Activated CD8-positive, alpha-beta memory T cell treated with anti-CD3 and anti-CD28 coated beads for 24 hours (primary cell): ENCODE measurements at places on chromosomes 2 and 18.

GRCh38 chr2:148027822-148028221, 6.9 kb downstream of the MBD5 start:
- DNase-seq, result no peak

- no peak for DNase-seq
These were observed 207.5 kb downstream of the LRRTM4 start for GRCh38 chr2:77314721-77315120.

DNA sequence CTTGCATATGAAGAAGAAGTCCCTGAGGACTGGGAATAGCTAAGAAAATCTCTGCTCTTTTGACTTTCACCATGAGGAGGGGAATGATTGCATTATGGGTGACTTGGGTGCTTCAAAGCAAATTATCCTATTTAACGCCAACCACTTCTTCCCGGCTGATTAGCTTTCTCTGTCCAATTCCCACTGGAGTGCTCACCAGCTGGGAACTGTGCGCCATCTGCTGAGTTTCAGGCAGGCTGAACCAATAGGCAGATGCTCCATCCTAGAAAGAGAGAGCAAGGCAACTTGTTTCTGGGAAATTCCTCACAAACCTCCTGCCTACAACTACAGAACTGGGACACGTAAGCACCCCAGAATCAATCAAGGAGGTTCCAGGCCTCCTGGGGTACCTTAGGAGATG, 49.4 kb downstream of the POLE4 start:
- DNase-seq, result no peak

DNA sequence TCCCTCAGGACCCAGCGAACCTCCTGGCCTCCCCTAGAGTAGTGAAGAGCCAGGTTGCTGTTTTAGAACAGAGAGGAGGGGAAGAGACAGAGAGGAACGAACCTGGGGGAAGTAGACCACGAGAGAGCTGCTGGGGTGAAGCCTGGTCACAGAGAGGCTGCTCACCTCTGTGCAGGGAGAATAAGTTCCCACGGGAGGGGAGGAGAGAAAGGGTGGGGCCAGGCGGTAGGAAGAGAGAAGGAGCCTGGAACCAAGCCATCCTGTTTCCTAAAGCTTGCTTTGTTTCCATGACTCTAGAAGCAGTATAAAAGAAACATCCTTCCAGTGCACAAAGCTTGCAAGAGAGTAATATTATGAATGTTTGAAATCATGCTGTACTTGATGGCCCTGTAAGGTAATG, 147.9 kb downstream of the MYT1L start:
- DNase-seq, result no peak

DNA sequence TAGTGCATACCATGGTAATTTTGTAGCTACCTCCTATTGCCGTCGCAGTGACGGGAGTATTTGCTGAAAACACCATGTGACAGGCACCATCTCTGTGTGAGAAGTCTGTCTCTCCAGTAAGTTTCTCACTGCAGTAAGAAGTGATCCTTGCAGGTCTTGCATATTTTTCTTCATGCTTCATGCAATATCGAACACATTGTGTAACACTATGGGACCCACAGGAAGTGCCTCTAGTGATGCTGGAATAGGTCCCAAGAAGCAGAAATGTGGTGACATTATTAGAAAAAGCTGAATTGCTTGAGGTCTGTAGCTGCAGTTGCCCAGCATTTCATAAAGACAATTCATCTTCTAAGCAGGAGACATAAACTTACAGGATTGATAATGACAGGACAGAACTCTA, 167.6 kb downstream of the DCDC2C start:
- DNase-seq, result no peak

DNA sequence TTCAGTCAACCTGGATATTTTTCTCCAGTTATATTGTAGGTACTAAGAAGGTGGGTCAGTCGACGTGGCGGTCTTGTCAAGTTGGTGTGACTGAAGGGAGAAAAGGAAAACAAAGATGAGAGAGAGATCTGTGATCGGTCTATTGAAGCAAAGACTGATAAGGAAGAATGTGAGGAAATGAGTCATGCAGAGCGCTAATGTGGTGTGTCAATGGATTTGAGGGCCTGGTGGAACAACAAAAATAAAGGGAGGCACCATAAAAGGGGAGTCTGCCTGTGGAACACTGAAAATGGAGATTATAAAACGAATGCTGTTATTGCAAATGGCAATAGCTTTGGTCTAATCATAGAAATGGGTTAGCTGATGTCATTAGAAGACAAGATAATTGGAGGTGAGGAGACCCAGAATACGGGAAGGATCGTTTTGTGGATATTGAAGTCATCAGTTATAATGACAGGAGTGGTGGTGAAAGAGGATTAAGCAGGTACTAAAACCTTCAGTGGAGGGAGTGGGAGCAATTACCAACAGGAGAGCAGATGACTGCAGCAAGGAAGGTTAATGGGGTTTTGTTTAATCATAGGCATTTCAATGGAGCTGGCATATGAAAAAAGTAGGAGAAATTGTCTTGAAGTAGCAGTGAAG, 599.1 kb upstream of the FSHR start:
- DNase-seq, result no peak

- no peak for DNase-seq
These were observed 49.7 kb upstream of the ST3GAL5 start for GRCh38 chr2:85938456-85938855.

DNA sequence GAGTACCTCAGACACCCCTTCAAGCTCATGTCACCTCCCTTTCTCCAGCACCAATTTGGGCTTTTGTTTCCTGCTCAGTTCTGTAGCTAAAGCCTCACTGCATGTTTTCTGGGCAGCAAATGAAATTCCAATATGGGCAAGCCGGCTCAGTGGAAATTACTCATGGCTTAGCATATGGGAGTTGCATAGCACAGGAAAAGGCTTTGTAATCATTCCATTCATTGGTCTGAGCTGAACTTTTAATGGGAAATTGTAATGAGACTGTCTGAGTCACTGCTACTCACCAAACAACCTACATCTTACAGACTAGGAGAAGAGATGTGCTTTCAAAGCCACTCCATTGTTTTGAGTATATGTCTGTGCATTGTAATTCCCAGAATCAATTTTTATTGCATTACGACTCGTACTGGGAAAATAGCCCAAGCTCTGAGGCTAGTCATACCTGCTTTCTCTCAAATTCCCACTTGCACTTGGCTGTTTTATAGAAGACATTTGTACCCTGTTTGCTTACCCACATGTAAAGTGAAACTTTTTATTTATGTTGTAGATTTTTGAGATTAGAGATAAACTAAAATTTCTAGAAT, 139.5 kb upstream of the LRATD1 start:
- DNase-seq, result no peak

- DNase-seq, result no peak
These were observed 66.5 kb upstream of the SKOR2 start for GRCh38 chr18:47317824-47318508.

- DNase-seq, result no peak
These were observed 308.8 kb downstream of the DCDC2C start for GRCh38 chr2:4012197-4012596.

GRCh38 chr18:3148930-3149535, 70.7 kb downstream of the MYOM1 start:
- DNase-seq, result no peak

- DNase-seq, result no peak
These were observed 16.0 kb upstream of the TBR1 start for GRCh38 chr2:161400076-161400475.

GRCh38 chr2:170501421-170502043, 213.6 kb upstream of the SP5 start:
- no peak for DNase-seq

- DNase-seq, result no peak
These were observed 52.6 kb upstream of the HS6ST1 start for GRCh38 chr2:128371248-128371630.

- DNase-seq, result no peak
These were observed 385.7 kb downstream of the MBD2 start for GRCh38 chr18:53838746-53839145.

DNA sequence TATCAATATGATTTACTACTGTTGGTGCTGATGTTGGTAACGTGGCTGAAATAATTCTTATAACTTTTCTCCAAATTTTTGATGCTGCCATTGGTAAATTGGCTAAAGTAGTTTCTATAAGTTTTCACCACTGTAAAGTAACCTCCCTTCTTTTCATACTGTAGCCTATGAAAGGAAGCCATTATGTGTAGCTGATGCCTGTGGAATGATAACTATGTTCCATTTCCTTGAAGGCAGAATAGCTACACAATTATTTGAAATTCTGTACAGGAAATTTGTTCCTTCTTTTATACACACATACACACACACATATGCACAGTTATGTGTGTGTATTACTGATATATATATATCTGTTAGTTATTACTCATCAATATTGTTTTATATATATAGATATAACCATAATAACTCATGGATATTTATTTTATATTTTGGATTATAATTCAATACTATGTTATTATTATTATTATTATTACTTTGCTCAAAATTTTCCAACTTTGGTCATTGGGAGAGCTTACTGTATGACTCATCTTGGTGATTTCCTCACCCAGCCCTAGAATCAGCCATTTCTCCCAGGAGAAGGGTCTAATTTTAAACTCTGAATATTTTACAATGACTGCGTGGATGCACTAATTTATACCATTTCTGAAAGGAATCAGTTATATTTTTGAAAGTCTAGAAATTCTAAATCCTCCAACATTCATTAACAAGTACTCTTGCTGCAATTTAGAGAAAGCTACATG, 1677.7 kb downstream of the SUCLG1 start:
- DNase-seq, result no peak

- DNase-seq, result no peak
These were observed 323.2 kb upstream of the MEX3C start for GRCh38 chr18:51520676-51521180.

DNA sequence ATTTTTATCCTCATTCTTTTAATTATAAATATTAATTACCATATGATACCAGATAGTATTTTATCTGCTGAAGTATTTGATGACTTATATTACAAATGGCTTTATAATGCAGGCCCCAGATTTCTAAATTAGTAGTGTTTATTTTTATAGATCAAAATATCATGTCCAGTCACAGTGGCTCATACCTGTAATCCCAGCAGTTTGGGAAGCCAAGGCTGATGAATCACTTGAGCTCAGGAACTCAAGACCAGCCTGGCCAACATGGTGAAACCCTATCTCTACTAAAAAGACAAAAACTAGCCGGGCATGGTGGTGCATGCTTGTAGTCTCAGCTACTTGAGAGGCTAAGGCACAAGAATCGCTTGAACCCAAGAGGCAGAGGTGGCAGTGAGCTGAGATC, 100.1 kb upstream of the ARHGAP15 start:
- no peak for DNase-seq

DNA sequence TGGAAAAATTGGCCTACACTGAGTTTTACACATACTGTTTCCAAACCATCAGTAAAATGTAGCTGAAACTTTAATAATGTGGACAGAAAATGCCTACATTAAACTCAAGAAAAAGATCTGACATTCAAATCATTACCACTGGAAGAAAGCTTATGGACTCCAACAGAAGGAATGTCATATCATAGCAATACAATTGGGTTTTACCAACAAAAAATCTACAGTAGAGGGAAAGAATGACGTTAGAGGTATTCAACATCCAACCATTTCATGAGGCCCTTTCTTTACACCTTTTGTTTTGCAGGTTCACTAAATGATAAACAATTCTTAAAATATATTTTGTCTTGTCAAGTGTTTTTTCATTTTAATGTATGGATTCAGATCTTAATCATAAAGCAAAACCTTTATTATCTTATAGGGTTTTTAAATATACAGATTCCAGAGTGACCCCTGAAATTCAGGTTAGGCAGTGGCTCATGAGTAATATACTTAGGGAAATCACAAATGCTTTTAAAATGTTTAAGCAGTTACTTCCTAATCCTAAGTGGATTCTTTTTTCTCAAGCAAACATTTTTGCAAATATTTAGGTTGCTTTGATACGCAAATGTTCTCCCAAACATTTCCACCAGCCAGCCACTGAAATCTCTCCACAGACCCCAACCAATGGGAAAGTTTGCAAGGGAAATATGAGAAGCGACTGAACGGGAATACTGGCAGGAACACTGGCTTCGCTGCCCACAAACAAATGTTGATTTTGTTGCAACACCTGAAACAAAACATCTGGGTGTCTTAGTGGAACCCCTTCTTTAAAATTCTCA, 168.7 kb downstream of the TCF4 start:
- no peak for DNase-seq
